ENCODE measurements at places on chromosomes 4 and X.

- DNase-seq, result no peak
These were observed 512 bp upstream of the ANTXR2 start for GRCh38 chr4:80073473-80074008.

GRCh38 chr4:111628437-111628836, 516.8 kb upstream of the FAM241A start:
- no peak for DNase-seq

DNA sequence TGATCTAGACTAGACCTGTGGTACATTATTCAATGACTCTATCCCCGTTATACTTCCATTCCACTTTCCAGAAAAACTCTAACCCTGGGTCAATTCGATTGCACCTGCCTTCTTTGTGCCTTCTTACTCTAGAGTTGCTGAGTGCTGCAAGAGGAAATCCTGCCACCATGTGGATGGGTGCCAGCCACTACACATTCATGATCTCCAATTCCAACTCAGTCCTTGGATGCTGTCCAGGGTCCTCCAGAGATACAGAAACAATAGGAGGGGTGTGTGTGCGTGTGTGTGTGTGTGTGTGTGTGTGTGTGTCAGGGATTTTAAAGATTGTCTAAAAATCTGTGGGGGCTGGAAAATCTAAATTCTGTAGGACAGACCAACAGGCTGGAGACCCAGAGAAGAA, 42.9 kb upstream of the INTS6L start:
- DNase-seq, result peak; percentile 20

GRCh38 chrX:143536176-143536575, 18.9 kb upstream of the SPANXN3 start:
- DNase-seq, result no peak

- DNase-seq, result no peak
These were observed 78.4 kb downstream of the TMEM164 start for GRCh38 chrX:110081320-110081719.

DNA sequence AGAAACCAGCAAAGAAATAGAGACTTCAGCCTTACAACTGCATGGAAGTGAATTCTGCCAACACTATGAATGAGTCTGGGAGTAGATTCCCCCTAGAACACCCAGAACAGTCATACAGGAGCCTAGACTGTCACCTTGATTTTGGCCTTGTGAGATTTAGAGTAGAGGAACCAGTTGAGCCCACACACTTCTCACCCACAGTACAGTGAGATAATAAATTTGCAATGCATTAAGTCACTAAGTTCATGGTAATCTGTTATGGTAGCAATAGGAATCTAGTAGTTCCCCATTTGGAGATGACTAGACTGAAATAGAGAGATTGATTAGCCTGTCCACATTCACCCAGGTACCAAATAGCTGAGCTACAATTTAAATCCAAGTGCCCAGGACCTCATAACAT, 59.0 kb downstream of the FAM13A start:
- DNase-seq, result no peak

DNA sequence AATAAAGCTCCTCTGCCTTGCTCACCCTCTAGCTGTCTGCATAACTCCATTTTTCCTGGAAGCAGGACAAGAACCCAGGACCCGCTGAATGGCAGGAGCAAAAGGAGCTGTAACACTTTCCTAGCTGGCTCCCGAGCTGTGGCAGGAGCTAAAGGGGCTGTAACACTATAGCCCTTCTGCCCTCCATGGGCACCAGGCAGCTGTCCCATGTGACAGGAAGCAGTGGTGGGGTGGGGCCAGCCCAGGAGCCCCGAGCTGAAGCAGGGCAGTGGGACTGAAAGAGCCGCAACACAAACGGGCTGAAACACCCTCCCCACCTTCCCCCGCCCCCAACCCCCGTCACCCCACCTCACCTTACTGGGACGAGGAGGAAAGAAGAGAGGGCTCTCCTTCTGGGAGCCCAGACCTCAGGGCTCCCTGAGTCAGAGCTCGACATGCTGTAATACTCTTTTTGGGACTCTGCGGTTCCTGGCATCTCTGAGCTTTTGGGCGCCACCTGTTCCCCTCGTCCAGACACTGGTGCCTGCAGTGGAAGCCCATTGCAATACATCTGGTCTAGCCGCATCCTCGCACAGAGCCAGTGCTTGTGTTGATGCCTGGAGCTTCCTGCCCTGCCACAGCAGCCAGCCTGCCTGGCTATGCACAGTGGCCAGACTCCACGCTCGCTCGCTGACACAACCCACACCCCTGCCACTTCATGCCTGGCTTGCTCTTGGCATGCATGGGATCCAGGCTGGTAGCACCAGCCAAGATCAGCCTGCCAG, 39.4 kb downstream of the PPM1K start:
- no peak for DNase-seq

DNA sequence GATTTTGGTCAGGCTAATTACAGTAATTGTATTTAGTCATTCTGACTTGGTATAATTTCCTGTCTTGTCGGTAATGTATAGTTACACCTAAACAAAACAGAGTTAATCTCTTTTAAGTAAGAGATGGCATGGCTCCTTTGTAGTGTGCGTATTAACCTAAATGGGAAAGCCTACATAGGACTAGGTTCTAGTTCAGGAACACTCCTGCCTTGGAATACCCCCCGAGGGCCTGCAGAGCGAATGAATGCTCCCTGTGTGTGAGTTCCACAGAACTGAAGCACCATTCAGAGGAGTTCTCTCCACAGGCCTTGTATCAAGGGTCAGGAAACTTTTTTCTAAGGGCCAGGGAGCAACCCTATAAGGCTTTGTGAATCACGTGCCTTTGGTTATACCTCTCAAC, 44.9 kb upstream of the STIM2 start:
- DNase-seq, result no peak

DNA sequence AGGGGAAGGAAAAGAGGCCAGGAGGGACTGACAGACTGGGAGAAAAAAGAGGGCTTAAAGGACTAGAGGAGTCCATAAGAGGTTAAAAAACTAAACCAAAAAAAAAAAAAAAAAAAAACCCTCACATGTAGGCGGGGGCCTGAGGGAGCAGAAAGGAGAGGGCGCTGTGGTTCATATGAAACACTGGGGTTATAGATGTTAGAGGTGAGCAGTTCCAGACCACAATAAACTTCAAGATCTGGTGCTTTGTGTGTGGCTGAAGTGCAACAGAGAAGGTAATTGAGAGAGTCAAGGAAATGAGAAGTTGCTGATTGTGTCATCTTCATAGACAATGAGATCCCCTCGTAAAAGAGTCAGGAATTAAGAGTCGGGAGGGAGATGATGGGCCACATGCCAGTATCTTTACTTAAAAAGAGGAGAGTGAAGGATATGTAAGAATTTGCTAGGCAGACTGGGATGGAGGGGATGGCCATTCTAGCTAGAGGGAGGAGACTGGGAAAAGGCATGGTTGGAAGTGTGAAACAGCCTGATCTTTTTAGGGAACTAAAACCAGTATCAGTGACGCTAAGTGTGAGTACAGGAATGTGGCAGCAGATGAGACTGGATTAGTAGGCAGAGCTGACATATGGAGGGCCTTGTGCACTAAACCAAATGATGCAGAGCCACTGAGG, 18.4 kb upstream of the OGT start:
- DNase-seq, result no peak

DNA sequence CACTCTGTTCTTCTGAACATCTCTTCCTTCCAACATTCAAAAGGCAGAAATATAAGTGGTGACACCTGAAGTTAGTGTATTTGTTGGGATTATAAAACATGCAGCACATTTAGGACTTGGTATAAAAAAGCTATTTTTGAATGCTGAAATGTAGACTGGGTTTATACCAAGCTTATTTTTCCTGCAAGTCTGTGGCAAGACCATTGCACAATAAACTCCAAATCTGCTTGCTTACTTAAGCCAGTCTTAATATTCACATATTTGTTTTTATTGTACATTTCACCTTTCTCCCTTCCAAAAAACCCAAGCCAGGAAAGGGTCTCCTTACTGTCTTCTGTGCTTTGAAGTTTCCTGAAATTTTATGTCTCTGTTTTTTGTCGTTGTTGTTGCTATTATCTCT, 63.7 kb downstream of the FHIP1A start:
- no peak for DNase-seq

- DNase-seq, result no peak
These were observed 39.2 kb downstream of the CLCN4 start for GRCh38 chrX:10195947-10196346.

- no peak for DNase-seq
These were observed 8.3 kb downstream of the NAP1L2 start for GRCh38 chrX:73206366-73206765.

- no peak for DNase-seq
These were observed 213.2 kb upstream of the ZFP42 start for GRCh38 chr4:187782286-187782824.

DNA sequence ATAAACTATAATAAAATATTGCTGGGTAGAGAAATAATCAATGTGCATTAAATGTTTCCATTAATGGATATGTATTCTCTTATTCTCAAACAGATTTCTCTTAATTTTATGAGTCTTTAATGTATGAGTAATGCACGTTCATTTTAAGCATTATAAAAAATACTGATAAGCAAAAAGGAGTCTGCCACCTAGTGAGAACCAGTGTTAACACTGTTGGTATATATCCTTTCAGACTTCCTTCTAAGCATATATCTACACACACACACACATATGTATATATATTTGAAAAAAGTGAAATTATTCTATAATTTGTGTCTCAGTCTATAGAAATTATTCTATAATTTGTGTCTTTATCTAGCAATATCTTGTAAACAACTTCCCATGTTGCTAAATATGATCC, 49.9 kb upstream of the MTMR1 start:
- DNase-seq, result no peak

- DNase-seq, result no peak
These were observed 18.9 kb downstream of the CFAP99 start for GRCh38 chr4:2437475-2438215.

DNA sequence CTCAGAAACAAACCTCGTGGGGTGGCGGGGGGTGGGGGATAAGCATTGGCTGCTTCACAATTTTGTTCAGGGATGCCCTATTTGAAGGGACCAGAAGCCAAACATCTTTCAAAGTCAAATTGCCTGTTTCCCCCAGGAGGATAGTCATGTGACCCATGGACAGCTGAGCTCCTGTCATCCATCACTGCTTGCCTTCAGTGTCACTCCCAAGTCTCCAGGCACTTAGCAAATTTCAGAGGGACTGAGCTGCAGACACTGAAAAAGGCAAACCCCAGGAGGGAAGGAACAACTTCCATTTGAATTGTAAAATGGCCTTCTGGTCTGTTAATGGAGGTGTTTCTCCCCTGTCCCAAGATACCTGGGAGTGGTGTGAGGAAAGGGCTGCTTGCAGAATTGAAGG, 73.4 kb downstream of the FRMPD3 start:
- DNase-seq, result no peak

GRCh38 chr4:128385683-128386304, 98.2 kb upstream of the PGRMC2 start:
- no peak for DNase-seq

DNA sequence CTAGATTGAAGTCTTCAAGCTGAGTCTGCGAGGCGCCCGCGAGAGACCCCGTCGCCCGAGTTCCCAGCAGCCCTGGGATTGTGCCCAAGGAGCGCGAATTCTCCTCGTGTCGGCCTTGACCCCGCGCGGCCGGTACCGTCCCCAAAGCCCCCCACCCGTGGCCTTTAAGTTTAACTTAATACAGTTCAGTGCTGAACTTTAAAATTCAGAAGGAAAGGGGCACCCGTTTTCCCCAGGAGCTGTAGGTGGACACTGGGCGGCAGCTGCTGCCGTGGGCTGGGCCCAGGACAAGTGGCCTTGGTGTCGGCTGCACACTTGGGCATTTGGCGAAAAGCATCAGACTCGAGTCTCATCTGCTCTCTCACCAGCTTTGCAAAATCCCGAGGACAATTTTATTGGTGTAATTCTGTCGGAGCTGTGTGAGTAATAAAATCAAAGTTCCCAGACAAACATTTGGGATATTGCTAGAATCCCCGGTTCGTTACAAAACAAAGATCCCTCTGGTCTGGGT, 634 bp downstream of the CWH43 start:
- no peak for DNase-seq

DNA sequence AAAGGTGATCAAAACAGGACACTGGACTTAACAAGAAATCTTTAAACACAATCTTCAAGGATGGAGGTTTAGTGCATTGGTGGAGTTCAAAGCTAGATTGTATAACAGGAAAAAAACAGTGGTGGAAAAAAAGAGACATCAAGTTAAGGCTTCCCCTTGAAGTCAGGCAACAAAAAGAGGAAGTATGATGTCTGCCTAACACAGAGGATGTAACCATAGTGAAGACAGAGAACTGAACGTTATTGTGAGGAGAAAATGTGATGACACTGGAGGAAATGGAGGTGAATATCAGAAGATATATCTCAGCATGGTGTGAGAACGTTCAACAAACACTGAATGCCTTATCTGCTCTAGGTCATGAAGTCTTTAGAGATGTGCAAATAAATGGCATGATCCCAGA, 192.4 kb upstream of the AR start:
- no peak for DNase-seq

DNA sequence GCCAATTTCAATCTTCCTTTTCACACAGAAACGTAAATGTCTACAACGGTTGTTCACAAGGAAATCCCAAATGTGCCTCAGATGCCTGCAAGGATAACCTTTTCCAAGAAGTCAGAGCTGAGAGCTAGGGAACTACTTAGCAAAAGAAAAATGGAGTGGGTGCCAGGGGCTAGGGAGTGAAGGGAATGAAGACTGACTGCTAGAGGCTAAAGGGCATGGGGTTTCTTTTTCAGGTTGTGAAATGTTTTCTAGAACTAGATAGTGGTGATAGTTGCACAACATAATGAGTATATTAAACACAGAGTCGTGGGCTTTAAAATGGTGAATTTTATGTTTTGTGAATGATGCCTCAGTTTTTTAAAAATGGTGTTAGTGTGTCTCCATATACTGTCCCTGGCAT, 53.4 kb downstream of the CD99L2 start:
- no peak for DNase-seq

DNA sequence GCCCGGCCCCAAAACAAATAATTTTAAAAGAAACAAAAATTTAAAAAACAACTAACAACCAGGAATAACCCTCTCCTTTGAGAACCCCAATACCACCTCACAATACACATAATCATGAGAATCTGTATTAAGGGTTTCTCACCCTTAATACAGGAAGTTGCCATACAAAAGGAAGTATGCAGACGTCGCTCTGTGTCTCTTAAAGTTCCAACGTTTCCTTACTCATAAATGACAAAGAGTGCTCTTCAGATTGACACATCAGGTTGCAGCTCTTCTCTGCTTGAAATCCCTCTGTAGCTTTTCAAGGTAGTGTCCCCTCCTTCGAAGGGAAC, 73.9 kb upstream of the IRF2 start:
- DNase-seq, result no peak

DNA sequence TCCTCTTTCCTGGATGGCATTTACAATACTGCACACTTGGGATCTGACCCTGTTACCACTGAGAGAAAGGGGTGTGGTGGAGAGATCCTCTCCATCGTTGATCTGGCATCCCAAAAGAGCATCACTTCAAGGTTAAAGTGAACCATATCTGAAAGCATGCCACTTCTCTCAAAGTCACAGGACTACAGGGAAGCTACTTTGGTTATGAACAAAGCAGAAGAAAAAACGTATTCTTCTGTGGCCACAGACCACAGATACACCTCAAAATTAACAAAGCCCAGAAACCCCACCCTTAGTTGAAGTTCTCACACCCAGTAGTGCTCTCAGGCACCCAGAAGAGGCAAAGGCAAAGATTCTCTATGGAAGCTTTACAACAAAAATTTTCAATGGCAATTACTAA, 108.3 kb downstream of the JADE1 start:
- no peak for DNase-seq

All from LoVo (cell line).